RPMI7951 (cell line): ENCODE measurements at places on chromosomes 5 and 9. TPM values are rescaled to one million over a fixed set of nuclear protein-coding genes. Genes with fewer than 3 reads are reported as not detected.

COL27A1 gene
- 2.8 and 4.7 TPM in 2 replicates for total RNA-seq

DNA sequence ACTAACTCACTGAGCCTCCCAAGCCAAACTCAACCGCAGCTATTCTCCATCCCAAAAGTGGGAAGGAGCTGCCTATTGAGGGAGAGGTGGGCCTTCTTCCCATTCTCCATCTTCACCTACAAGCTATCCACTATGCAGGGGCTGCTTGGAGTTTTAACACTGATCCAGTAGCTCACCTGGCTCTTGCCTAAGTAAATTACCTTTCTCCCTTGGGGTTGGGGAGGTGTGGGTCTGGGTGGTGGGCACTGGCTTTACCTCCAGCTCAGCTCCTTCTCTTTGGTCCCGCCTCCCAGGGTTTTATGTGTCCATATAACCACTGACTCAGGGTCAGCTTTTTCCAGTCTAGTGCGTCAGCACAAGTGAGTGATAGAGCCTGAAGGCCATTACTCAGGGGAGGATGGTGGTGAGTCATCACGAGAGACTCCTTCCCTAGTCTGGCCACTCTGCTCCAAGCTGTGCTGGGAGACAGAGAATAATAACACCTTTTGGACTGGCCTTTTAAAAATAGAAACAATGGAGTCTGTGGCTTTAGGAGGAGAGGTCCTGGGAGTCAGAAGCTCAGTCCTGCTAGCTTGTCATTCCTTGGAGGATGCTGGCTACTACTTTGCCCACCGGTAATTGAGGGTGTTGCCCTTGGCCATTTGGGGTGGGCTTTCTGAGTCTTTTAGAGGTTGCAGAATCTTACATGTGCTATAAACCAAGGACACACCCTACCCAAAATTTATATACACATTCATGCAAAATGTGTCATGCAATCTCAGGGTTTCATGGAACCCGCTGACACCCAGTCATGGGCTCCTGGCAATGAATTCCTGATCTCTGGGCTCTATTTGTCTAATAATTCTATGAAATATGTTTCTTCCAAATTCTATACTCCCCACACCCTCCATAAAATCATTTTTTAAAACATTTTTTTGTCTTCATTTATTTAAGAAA lies 35.6 kb upstream of the ATP6V1G1 start:
- peak; percentile 98 for DNase-seq

DNA sequence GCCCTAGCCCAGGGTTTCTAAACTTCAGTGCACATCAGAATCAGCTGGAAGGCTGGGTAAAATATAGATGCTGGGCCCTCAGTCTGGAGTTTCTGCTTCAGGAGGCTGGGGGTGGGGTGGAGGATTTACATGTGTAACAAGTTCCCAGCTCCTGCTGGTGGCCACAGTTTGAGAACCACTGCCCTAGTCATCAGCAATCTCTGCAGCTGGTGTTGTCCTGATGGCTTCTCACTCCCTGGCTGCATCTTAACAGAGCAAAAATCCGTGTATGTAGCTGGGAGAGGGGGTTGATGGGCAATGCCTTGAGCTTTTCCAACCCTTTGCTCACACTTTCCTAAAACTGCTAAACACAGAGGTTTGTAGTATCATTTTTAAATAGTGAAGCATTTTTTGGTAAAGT lies 186.0 kb upstream of the KLF9 start:
- DNase-seq: peak; percentile 86

ARSI gene
- 0.10 TPM in 1 of 2 replicates, not detected in the other for total RNA-seq

TAF1L gene
- total RNA-seq: not detected in 2 replicates

FGF1 gene
- total RNA-seq: 11.5 and 13.1 TPM in 2 replicates

MTRR gene
- 20.4 and 22.3 TPM in 2 replicates for total RNA-seq

REEP2 gene
- 5.5 and 10.3 TPM in 2 replicates for total RNA-seq

DNA sequence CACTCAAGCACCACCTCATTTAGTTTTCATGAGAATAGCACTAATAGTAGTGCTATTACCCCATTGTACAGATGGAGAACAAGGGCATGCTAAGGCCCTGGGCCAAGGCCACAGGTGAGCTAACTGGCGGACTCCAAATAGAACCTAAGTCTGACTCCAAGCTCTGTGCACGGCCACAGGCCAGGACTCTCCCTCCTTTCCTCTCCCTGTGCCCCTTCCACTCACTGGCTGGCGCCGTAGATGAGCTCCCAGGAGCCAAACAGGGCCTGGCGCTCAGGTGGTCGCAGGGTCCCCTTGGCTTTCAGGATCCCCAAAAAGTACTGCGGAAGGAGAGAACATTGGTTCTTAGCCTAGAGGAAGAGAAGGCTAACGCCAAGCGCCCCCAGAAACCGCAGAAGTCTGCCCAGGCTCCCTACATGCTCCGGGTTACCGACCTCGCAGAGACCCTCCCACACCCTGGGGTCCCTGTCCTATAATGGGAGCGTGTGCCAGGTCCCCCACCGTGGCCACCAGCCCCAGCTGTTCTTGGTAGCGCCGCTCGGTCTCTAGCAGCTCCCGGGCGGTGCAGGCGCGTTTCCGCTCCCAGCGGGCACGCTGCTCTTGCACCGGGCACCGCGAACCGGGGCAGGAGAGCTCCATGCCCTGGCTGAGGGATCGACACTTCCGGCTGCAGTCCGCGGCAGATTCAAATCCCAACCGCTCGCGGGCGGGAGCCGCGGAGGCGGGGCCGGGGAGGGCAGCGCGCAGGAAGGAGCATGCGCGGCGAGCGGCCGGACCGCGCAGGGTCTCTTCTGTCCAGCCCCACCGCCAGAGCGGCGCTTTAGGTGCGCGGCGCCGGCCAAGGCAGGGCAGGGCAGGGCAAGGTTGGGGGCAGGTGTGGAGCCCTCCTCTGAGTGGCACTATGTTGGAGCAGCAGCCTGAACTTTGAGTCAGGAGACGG lies at the start of gene ARHGEF39:
TSS of gene ARHGEF39 (minus strand) at position 665 of the 940 bp plus-strand sequence. CDS start at position 639, 26 bp downstream.
- peak; percentile 82 for DNase-seq

GRCh38 chr9:4167728-4168127 lies 132.1 kb downstream of the GLIS3 start:
- no peak for DNase-seq

PDE6A gene
- 0.10 and 0.12 TPM in 2 replicates for total RNA-seq

ROR2 gene
- 0.10 and 0.12 TPM in 2 replicates for total RNA-seq

DNA sequence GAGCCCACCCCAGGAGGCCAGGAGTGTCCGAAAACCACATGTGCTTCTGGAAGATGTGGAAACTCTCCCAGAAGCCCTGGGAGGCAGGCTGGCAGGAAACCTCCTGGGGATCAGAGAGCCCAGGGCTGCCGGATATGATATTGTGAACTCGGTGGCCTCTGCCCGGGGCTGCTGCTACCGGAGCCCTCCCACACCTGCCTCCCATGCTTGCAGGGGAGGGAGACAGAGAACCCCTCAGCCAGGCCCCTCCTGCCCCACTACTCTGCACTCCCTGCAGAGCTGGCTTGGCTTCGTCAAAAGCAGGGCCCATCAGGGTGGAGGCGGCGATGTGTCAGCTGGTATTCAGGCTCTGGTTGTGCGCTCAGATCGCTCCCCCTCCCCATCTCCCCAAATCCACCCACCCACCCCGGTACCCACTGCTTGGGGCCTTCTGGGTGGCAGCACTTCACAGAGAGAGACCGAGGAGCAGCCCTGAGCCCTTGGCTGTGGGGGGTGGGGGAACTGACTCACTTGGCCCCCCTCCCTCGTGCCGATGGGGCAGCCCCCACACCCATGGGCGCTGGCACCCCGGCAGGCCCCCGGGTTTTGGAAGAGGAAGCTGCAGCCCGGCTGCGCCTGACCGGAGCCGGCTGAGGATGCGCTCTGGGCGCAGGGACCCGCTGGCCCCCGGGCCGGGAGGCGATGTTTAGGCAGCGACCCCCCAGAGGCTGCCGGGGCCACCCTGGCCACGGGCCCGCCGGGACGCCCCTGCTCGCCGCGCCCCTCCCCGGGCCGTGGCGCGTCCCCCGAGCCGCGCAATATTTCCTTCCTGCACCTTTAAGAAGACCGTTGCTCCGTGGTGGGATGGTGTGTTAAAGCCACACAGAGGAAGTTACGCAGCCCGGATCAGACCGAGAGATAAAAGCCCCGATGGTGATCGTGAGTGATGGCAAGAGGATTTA lies 786 bp upstream of the NTNG2 start:
- peak; percentile 73 for DNase-seq

DNA sequence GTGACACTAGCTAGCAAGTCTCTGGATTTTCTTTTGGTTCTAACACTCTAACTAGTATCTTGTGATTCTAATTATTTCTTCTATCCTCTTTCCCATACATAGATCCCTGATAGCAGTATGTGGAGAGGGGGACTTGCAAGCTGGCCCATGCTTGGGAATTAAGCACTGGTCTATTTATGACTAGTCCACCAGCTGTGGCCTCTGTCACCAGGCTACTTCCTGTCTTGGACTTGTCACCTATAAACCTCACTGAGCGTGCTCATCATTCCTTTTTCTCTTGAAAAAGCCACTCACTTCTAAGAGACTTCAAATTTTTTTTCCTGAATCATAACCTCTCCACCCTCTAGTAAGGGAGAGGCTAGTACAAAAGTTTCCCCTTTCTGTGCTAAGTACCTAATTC lies 32.3 kb upstream of the MAMDC2 start:
- DNase-seq: no peak

GRCh38 chr9:36041506-36041905 lies 4.8 kb downstream of the RECK start:
- no peak for DNase-seq
